Cardiac fibroblast (primary cell): ENCODE measurements at places on chromosomes 11 and 22.
A peak's percentile ranks its signal among the peaks of the same experiment; 100 is the strongest.

DNA sequence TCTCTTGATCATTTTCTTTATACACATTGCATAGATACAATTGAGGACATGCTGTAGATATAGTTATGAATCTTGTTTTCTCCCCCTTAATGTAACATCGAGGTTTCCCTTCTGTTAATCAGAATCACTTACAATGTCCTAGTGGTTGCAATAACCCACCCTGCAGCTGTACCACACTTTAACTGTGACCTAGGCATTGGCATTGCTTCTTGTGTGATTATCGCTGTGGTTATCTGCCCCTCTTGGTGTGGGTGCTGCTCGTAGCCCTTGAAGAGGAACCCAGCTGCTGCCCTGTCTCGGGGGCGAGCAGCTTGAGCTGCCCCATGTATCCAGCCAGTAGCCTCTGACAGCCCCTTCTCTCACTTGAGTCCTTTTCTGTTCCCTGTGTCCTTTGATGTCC, 1.5 kb downstream of the DGAT2 start:
- DNase-seq = no peak

DNA sequence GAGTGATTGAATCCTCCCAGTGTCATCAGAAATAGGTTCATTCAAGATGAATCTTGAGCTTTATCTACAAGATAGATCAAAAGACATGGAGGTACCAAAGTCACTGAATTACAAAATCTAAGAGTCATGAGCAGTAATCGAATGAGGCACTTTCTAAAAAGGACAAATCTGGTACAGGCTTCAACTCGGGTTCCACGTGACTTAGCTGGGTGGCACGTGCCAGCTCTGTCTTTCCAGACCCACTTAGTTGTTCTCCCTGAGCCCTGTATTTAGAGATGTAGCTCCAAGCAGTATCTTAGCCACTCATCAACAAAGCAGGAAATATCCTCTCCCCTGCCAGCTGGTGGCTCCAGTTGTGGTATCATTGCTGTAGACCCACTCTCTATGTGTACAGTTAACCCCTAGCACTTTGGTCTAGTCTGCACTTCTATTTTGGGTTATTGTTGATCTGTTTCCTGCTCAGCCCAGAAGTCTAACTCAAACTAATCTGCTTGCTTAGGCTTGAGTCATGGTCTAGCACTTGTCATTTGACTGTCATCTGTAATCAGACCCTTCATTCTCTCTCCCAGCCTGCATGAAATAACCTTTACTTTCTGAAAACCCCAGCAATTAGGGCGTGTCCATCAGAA, 528.7 kb downstream of the ETS1 start:
- DNase-seq = no peak

GRCh38 chr11:102007567-102008437, 39.4 kb upstream of the CFAP300 start:
- peak; percentile 71 for DNase-seq

- no peak for DNase-seq
Measured at GRCh38 chr11:45094958-45095690, 51.3 kb upstream of the PRDM11 start.

- no peak for DNase-seq
Measured at GRCh38 chr11:95991101-95991500, 67.2 kb upstream of the MTMR2 start.

GRCh38 chr22:41697126-41697775, 2.1 kb upstream of the MEI1 start:
- DNase-seq = peak; percentile 92

DNA sequence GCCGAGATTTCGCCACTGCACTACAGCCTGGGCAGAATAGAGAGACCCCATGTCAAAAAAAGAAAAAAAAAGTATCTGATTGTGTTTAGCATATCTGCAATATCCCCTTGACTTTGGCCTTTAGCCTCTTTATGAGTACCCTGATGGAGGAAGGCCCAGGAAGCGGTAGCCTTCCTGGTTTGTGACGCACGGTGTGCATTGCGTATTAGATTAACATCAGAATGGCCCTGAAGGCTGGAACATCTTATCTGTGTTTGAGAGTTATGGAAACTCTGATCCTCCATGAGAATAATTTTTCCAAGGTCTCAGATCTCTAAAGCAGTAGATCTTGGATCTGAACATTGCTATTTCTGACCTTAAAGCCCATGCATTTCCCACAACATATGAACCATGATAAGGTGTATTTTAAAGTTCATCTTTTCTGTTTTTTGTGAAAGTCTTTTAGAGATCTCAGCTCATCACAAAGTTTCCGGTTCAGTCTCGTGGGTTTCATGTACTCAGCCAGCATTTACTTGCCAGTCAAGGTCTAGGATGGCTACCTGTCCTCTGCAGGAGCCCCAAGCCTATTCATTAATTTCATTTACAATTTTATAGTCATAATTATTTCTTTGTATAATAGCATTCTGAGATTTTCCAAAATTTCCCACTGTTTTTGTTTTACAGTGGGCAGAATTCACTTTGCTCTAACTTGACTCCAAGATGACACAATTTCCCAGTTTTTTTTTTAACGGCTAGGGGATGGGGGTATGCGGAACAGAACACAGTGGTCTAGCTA, 605 bp upstream of the FDX1 start:
- no peak for DNase-seq

DNA sequence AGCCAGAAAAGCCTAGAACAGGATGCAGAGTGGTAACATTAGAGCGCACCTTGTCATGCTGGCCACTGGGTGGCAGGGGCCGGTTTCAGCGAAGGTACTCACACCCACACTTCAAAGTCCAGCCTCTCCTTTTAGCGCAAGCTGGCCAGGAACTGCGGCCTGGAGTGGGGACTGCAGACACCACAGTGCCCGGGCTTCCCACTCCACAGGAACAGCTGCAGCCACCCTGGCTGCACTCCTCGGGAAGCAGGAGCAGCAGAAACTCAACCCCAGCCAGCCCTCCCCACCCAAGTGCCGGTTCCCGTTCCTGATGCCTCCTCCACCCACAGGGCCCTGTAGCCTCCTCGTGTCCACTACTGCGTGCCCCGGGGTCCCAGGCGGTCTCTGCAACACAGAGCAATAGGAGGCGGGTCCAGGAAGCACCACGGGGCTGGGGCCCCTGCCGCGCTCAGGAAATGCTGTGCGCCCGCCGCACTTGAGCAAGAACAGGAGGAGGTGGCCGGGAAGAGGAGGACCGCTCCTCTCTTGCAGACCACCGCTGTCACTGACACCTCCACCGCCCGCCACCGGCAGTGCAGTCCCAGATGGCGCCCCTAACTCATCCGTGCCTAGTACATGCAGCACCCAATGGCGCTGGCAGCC, 2.2 kb downstream of the RFPL2 start:
- DNase-seq = peak; percentile 45

DNA sequence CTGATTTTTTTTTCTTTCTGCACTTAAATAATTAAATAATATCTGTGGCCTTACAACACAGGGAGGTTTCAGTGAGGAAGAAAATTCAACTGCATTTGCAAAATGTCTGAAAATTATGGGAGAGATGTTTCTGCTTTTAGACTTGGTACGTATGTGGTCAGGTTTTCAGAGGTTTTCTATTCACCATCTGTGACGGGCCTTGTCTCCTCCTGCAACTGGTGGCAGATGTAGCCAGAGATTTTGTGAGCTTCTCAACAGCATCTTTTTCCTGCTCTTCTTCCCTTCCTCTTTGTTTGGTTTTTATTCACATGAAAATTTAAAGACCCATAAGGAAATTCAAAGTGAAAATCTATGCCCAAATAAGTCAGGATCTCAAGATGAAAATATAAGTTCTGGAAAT, 38.3 kb downstream of the ZBTB16 start:
- DNase-seq = no peak

GRCh38 chr11:103368145-103368544, 258.9 kb downstream of the DYNC2H1 start:
- no peak for DNase-seq

GRCh38 chr11:42762348-42762747, 549.4 kb upstream of the API5 start:
- no peak for DNase-seq

- DNase-seq = no peak
Measured at GRCh38 chr22:30816413-30816812, 121.7 kb downstream of the OSBP2 start.

GRCh38 chr22:26324150-26324549, 104.9 kb upstream of the ASPHD2 start:
- DNase-seq = no peak
